Large intestine (tissue), 12 donors: ENCODE measurements at places on chromosomes 7 and 10. TPM values are rescaled to one million over a fixed set of nuclear protein-coding genes. Genes with fewer than 3 reads are reported as not detected.

GRCh38 chr10:61989995-61990760 lies 88.7 kb downstream of the ARID5B start:
- DNase-seq = no peak

- no peak for DNase-seq
Measured at GRCh38 chr10:11157292-11158076, 139.8 kb downstream of the CELF2 start.

- DNase-seq = no peak
Measured at GRCh38 chr10:122236690-122237306, 34.3 kb upstream of the BTBD16 start.

GRCh38 chr10:89522463-89522862 lies 12.9 kb downstream of the SLC16A12 start:
- no peak for DNase-seq

DNA sequence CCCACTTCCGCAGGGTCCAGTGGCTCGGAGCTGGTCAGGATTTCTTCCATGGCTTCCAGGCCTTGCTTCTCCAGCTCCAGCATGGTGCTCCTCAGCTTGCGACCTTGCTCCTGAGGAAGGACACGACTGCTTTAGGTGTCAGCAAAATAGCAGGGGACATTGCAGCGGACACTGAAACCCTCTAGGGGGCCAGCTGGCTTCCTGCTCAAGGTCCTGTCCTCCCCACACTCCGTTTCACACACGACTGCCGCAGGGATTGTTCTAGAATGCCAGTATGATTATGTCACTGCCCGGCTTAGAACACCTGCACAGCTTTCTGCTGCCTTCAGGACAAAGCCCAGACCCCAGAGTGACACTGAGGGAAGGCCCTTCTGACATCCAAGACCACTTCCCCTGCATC lies 65.6 kb downstream of the SCRN1 start:
- no peak for DNase-seq

DNA sequence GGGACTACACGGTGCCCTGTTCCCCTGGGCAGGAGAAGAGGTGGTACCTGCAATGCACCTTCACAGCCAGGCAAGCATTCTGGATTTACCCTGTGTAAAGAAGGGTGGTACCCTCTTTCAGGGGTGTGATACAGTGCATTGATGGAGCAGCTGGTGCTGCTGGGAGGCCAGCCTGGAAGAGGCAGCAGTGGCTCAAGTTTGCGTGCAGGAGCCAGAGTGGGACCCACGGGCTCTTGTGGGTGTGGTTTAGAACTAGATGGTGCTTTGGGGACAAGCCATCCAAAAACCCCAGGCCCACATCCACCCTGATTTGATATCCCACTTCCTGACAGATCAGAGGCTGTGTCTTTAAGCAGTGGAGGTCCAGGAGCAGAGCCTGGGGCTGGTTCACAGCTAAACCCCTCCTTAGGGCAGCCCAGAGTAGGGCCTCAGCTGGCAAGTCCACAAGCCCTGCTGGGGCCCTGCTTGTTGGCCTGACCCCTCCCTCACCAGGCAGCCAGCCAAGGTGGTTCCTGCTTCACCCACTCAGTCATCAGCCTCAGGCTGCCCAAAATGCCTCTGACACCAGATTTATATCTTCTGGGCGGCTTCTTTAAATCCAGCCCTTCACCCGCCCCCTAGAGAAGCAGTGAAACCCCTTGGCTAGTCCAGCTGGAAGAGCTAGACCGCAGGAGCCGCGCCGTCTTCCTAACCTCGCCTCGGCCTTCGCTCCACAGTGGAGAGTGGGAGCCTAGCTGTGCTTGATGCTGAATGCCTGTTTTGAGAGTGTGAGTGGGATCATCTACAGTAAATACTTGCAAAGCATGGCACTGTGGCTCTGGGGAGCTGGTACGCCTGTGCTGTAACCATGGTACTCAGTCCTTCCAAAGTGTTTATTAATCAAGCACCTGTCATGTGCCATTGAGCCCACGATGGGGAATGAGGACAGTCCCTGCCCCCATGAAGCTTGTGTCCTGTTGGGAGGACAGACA lies 1.4 kb upstream of the ASIC3 start:
- no peak for DNase-seq

- DNase-seq = no peak
Measured at GRCh38 chr10:71587941-71588573, 131.5 kb downstream of the C10orf105 start.

- DNase-seq = no peak
Measured at GRCh38 chr10:27637601-27638000, 108.0 kb downstream of the MKX start.

GRCh38 chr7:102841290-102841689 lies 71.5 kb upstream of the LRRC17 start:
- DNase-seq = no peak

GRCh38 chr10:71094712-71095390 lies 117.5 kb upstream of the UNC5B start:
- DNase-seq = no peak

DNA sequence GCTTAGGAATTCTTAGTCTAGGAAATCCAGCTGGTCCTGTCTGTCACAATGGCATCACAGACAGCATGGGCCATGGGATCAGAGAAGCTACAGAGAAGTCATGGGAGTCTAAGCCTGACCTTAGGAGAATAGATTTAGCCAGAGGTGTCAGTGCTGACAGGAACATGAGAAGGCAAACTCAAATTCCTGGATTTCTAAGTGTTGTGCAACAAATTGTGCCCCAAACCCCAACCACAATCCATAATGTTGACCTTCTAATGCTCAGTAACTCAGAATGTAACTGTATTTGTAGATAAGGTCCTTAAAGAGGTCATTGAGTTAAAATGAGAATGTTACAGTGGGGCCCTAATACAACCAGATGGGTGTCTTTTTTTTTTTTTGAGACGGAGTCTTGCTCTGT lies 95.9 kb upstream of the RHOBTB1 start:
- no peak for DNase-seq

DNA sequence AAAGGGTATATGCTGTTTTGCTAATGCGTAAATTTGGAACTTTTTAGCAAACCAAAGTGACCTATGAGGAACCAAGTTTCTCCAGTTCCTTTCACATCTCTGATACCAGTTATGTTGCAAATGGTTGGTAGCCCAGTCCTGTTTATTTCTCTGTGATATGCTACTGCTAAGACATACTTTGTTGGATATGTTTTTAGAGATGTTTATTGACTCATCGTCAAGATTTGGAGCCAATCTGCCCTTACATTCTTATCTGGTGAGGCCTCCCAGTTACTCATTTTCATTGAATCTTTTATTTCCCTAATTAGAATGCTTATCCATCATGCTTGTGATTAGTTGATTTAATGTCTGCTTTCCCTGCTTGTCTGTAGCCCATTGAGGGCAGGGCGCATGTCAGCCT lies 58.9 kb downstream of the LRGUK start:
- DNase-seq = no peak

DNA sequence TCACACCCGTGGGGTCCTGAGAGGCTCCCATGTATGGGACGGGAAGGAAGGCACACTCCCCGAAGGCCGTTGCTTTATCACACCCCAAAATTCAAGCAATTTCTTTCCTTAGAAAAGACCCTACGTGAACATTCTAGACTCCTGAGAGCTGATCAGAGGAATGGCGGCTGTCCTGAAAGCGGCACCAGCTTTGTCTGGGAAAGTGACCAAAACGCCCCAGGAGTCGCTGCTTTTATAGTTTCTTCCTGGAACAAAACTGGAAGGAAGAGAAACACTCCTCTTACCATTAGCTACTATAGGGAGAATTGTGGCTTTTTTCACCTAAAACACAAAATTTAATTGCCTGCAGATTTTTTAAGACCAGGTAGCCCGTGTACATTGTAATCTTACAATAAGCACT lies 261.8 kb upstream of the RNF32 start:
- DNase-seq = no peak

GRCh38 chr7:146449625-146450024 lies 333.0 kb downstream of the CNTNAP2 start:
- DNase-seq = no peak

- peak; percentile 89 for DNase-seq
Measured at GRCh38 chr7:73850781-73851207, 8.5 kb upstream of the METTL27 start.

DNA sequence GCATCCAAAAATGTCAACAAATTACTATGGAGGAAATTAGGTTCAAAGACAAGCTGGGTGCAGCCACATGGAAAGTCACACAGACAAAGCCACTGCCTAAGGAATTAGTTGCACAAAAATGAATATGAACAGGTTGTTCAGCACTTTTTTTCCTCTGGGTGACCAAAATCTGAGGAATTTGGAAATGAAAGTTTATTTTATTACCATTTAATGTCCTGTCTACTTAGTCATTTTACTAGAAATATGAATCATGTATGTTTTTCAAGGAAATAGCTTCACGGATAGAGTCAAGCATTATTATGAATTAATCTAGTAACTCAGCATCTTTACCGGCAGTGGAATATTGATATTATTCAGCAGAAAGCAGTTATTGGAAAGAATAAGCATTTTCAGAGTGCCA lies 106.3 kb downstream of the ANK3 start:
- DNase-seq = no peak

GRCh38 chr10:21919117-21919516 lies 84.4 kb downstream of the DNAJC1 start:
- no peak for DNase-seq

- DNase-seq = peak; percentile 34
Measured at GRCh38 chr10:103780242-103781149, 74.9 kb downstream of the SH3PXD2A start.

GRCh38 chr7:96111405-96111804 lies 210.5 kb downstream of the SLC25A13 start:
- no peak for DNase-seq

- no peak for DNase-seq
Measured at GRCh38 chr7:16900209-16900768, 18.5 kb upstream of the AGR3 start.

GRCh38 chr10:75428434-75429158 lies 2.8 kb upstream of the LRMDA start:
- no peak for DNase-seq

- peak; percentile 30 for DNase-seq
Measured at GRCh38 chr10:27660268-27660667, 85.4 kb downstream of the MKX start.

GRCh38 chr7:27107391-27108381 lies 5.2 kb upstream of the HOXA2 start:
- DNase-seq = peak; percentile 26

DNA sequence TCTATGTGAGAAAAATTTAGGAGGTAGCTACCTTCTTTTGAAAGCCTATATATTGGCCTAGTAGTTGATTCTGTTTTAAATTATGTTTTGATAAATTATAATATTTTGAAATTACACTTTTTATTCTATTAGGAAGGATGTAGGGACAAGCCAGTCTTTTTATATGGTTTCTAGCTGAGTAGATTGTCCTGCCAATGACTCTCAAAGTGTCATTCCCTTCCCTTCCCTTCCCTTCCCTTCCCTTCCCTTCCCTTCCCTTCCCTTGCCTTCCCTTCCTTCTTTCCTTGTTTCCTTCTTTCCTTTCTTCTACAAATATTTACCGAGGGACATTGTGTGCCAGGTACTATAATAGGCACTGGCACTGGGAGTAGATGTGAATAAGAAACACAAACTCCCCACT lies 99.7 kb upstream of the HDAC9 start:
- no peak for DNase-seq

GRCh38 chr10:122308417-122309141 lies 37.5 kb downstream of the BTBD16 start:
- peak; percentile 48 for DNase-seq

HECW1 gene
- 0.36 TPM for polyA plus RNA-seq

CSTF2T gene
- polyA plus RNA-seq = 24.4 TPM

SPDYE2 gene
- 3.2 TPM for polyA plus RNA-seq

HSPA12A gene
- polyA plus RNA-seq = 9.2 TPM

CCNJ gene
- 13.6 TPM for polyA plus RNA-seq

GIMAP2 gene
- 9.3 TPM for polyA plus RNA-seq

NPSR1 gene
- polyA plus RNA-seq = 0.16 TPM

PALD1 gene
- 6.1 TPM for polyA plus RNA-seq

TMEM229A gene
- polyA plus RNA-seq = 3.7 TPM

OR6V1 gene
- polyA plus RNA-seq = not detected

PDLIM1 gene
- polyA plus RNA-seq = 334 TPM

MRLN gene
- polyA plus RNA-seq = 0.33 TPM

HOXA13 gene
- polyA plus RNA-seq = not detected
